ENCODE measurements at places on chromosomes 4 and X.

DNA sequence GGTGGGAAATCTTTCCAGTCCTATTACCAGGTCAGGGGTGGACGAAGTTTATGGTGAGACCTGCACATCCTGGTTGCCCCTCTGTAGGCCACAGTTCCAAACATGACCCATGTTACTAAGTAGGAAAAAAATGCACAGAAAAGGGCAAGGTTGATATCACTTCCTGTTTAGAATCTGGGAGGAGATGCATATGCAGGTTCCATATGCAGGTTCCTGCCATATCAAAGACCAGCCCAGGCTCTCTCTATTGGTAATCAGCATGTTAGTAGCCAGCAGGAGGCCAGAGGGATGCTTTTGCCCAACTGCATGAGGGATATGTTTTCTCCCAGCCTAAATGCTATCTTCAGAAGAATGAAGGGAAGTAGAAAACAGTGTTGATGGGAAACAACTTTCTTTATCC is 657.2 kb downstream of the ANKRD50 start:
- no peak for DNase-seq

GRCh38 chrX:20066968-20067708 is 49.6 kb downstream of the MAP7D2 start:
- DNase-seq: peak; percentile 66

GRCh38 chr4:95077864-95078263 is 320.1 kb downstream of the BMPR1B start:
- peak; percentile 36 for DNase-seq

DNA sequence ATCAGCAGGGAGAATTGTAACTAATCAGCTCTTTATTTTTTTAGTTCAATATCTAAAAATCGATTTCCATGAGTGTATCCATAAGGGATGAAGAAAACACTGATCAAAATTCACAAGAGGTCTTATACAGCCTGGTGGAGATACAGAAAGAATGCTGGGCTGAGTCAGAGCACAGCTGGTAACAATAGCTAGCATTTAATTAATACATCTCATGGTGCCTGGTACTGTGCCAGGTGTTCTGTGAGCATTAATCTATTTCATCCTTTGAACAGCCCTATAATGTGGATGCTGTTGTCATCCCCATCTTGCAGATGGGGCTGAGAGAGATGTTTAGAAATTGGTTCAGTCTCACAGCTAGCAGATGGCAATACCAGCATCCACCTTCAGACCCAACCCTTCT is 250.9 kb upstream of the RPS6KA3 start:
- DNase-seq: no peak

- peak; percentile 76 for DNase-seq
Observed at GRCh38 chr4:107564326-107564725, 155.7 kb downstream of the PAPSS1 start.

- no peak for DNase-seq
Observed at GRCh38 chr4:138788267-138788790, 227.3 kb upstream of the NOCT start.

DNA sequence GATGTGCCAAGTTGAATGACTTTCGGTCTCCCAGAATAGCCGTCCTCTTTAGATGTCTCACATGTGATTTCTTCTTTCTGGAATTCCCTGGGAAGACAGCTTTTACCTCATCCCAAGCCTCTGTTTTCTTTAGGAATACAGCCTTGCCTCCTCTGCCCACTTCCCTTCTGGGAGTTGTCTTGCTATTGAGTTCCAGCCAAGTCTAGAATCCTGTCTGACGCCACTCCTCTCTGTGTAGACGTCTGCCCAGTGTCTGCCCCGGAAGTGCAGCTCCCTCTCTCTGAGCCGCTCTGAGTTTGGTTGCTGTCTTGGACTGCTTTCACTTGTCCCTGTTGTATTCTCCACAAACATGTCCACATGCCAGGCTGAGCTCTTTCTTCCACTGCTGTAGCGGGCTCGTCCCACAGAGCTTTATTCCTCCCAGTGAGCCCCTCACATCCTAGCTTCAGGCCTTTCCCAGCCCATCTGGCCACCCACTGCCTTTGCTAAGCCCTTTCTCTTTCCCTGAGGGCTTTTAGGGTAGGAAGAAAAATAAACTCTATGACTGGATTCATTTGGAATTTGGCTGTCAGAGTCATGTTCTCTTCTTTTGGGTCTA is 9.0 kb upstream of the IGFBP7 start:
- peak; percentile 93 for DNase-seq

DNA sequence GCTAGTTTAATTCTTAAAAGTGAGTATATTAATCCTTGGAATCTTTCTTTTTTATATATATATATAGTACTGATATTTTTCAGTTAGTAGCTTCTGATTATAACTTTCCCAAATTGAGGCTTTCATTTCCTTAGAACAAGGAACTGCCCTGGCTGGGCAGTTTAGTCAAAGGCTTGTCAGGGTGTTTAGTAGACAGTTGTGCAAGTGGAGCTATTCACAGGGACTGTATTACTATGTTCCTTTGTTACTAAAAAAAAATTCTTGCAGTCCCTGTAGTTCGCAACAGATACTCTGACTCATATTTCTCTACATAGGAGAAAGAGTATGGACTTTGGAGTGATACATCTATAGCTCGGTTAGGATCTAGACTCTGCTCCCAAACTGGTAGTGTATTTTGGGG is 20.8 kb downstream of the USO1 start:
- peak; percentile 36 for DNase-seq

DNA sequence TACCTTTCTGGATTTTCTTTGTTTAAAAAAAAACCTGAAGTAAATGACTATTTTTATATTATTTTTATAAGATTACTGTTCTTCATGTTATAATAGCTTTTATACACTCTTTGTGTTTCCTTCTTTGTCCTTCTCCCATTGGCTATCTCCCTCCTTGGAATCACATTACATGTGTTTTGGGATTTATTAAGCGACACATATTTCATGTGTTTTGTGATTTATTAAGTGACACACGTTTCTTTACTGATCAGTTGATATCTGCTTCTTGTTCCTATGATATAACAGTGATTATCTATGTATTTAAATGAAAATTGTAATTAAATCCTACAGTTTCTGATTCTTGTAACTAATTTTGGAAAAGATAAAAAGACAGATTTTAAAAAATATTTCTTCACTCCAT is 817.3 kb upstream of the AGA start:
- no peak for DNase-seq

Data from astrocyte of the spinal cord (primary cell).